ENCODE measurements at places on chromosomes 7 and 10.

- DNase-seq = no peak
These were observed 1.1 kb downstream of the CYP26A1 start for GRCh38 chr10:93074597-93075368.

GRCh38 chr7:22577470-22578001, 77.5 kb upstream of the STEAP1B start:
- no peak for DNase-seq

GRCh38 chr7:135168001-135168400, 2.5 kb downstream of the CYREN start:
- no peak for DNase-seq

GRCh38 chr10:13089345-13089744, 10.6 kb upstream of the OPTN start:
- no peak for DNase-seq

GRCh38 chr10:11698691-11699549, 43.3 kb upstream of the ECHDC3 start:
- no peak for DNase-seq

DNA sequence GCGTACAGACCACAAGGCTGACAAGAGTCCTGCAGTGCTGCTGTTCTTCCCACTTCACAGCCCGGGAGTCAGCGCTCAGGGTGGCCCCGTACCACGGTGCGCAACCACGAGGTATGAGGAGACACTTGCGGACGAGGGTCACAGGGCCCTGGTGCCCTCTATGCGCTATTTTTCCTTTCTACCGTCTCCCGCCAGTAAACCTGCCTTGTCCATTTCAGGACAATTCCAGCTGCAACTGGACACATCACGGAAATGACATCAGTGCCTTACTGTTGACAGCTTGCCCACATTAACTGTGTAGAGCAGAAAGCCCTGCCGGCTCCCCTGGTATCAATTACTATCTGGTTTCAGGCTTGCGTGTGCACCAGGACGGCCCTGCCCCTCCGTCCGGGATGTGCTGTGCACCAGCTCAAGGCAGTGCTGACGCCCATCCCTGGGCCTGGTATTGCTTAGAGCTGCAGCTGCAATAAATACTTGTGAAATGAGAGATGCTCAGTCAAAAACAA, 65.1 kb downstream of the ZRANB1 start:
- DNase-seq = no peak

DNA sequence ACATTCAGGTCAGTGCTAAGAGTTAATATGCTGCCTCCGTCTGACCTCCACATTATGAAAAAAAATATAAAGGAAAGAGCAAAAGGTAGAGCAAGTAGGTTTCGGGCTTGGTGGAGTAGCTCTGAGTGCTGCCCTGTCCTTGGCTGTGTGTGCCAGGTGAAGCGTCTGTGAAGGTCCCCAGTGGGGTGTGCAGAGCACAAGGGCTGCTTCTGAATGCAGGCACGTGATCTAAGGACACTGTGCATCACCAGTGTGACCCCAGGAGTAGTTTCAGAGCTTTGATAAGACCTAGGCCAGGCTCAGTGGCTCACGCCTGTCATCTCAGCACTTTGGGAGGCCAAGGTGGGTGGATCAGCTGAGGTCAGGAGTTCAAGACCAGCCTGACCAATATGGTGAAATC, 36.0 kb downstream of the KLF6 start:
- no peak for DNase-seq

- no peak for DNase-seq
These were observed 30.8 kb downstream of the SGMS1 start for GRCh38 chr10:50592961-50593418.

DNA sequence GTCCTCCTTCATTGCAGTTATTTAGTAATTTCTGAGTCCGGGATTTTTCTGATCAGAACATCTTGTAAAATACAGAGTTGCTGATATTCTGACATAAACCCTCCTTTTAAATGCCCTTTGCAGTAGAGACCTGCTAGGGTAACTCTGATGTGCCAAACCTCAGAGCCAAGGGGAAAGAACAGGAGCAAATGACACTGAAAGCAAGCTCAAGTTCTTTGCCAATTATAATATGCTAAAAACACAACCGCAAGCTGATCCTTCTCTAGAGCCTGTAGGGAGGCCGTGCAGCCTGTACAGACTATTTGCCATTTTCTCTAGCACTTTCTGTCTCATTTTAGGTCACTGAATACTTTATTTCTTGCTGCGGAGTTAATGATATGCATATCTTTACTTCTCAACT, 240.4 kb downstream of the CAMK1D start:
- DNase-seq = no peak

DNA sequence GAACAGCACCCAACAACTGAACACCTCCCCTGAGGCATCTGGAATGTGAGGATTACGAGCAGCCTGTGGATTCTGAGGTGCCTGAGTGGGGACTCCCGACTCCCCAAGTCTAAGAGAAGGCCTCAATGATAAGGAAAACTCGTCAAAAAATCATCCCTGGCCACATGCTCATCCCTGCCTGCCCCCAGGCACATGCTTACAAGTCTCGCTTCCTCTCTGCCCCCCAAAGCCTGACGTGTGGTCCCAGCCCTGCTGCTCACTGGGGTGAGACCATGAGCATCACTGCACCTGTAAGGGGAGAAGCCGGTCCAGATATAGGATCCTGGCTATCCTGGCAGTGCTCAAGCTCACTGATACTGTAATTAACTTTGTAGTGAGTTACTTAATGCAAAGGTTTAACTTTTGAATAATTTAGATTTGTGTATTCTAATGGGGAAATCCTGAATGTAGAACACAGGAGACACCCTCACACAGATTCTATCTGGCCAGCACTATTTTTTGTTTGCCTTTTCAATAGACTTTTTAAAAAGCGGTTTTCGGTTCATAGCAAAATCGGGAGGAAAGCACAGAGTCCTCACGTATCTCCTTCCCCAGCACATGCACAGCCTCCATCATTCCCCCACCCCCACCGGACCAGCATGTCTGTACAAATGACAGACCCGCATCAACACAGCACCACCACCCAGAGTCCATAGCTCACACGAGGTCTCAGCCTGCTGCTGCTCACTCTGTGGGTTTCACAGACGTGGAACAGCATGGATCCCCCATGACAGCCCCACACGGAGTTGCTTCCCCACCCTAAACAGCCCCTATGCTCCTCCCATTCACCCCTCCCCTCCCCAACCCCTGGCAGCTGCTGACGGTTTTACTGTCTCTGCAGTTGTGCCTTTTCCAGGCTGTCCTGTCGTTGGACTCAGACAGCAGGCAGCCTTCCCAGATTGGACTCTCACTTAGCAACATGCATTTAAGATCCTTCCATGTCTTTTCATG, 167.9 kb downstream of the DIP2C start:
- no peak for DNase-seq

GRCh38 chr10:73983096-73984047, 14.5 kb upstream of the VCL start:
- no peak for DNase-seq

- no peak for DNase-seq
These were observed 96.2 kb upstream of the MEOX2 start for GRCh38 chr7:15782656-15783055.

- DNase-seq = peak; percentile 3
These were observed 197.3 kb upstream of the PODXL start for GRCh38 chr7:131753620-131754222.

DNA sequence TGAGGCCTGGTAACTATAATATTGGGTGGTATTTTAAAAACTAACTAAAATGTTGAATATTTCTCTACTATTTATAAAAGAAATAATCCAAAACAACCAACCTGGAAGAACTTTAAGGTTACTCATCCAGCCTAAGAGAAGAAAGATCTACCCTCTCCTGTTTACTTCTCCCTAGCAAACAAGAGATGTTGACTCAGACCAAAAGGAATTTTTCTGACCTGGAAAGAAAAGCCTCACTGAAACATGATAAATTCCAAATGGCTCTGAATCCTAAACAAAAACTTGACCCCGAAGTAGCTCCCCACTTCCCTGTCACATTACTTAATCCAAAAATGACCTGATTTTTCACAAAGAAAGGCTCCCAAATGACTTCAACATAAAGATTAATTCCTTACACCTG, 101.2 kb downstream of the PARD3 start:
- peak; percentile 74 for DNase-seq

DNA sequence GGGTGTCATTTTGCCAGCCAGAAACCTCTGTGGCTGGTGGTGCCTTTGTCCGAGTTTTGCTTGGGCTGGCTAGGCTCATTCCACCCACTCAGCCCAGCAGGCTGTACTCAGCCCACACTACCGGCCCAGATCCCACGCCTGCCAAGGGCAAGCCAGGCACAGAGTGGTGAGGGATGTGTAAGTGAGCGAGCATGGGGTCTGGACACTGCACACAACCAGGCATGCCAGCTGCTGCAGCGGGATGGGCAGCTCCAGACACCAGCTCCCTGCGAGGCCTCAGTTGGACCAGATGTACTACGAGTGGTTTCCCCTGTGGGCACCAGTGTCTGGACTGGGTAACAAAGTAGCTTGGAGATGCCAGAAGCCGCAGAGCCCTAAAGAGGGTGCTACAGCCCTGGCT, 134.2 kb upstream of the C7orf33 start:
- no peak for DNase-seq

DNA sequence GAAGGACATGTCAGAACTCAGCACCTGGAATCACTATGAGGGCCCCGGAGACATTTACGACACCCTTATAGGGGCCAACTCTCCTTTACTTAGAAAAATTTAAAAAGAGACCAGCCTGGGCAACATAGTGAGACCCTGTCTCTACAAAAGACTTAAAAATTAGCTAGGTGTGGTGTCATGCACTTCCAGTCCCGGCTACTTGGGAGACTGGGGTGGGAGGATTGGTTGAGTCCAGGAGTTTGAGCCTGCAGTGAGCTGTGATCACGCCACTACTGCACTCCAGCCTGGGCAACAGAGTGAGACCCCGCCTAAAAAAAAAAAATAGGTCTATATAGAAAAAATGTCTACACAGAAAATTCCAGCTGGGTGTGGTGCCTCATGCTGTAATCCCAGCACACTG, 7.5 kb upstream of the CYTH3 start:
- no peak for DNase-seq

DNA sequence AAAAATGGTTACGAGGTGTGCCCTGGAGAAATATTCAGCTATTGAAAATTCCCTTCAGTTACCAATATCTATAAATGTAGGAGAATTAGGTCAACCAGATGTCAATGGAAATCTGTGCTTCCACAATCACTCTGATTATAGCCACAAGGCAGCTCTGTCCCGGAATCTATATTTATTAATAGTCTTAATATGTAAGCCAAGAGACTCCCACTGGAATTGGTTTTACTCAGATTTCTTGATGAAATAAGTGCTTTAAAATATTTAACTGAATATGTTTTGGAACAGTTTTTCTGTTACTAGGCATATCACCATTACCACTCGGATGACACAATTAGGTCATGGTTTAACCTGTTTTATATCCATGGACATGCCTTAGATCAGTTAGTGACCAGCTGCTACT, 169.6 kb downstream of the POM121L12 start:
- no peak for DNase-seq

GRCh38 chr10:75358835-75359421, 42.6 kb downstream of the ZNF503 start:
- peak; percentile 84 for DNase-seq

GRCh38 chr10:125081931-125082330, 78.4 kb downstream of the CTBP2 start:
- DNase-seq = no peak

DNA sequence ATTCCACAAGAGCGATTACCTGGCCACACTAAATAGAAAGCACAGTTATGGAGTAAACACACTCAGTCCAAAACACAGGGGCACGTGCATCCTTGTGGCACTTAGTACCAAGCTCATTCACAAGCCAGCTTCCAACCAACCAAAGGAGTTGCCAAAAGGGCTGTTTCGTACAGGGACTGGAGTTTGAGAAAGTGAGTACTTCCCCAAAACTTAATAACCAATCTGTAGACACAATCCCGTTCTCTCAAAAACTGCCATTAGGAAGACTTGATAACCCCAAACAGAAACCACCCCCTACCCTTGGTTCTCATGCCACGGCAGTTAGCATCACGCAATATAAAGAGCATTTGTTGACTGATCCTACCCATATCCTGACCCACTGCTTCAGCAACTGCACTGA, 166.2 kb upstream of the ASAH2 start:
- no peak for DNase-seq

DNA sequence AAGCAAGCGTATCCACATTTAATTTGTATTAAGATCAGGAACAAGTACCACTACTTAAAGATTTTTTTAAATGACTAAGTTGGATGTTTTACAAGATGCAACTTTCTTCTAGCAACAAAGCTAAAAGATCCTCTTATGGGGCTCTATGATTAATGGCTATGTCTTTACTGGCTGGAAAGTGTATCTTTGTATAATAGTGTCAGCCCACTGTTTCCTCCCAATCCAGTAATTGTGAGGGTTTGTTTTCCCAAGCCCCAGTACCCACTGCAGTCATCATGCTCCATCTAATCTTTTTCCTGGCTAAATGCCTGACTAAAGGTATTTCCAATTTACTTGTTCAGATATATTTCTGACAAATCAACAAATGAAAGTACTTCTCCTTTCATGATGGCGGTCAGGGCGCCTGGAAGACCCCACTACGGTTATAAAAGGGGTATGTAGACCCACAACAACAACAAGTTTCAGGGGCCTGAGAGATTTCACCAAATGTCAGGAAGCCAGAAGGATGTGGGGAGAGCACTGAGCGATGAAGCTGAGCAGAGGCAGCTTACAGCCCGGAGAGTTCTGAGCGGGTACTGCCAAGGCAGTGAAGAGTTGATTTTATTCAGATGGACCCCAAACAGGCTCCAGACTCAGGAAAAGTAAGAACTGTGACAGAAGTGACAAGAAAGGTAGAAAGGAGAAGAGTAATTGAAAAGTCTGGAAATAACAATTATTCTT, 222.6 kb upstream of the KLF14 start:
- no peak for DNase-seq

DNA sequence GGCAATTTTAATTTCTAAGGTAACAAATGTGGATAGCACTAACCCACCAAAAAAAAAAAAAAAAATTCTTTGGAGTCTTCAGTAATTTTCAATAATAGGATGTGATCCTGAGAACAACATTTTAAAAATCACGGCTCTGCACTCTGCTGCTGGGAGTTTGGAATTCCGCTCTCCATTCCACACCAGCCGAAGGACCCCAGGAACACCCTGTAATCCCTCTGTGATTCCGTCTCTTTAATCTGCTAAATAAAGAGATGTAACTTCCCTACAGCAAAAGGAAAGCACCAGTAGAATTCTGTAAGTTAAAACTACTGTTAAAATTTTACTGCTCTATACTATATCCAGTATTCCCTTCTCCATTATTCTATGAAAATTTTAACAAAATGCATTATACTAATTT, 284.5 kb downstream of the PTPRN2 start:
- DNase-seq = no peak

Measured in HTR-8/SVneo (cell line).